ENCODE measurements at places on chromosomes 12 and 14. TPM values are rescaled to one million over a fixed set of nuclear protein-coding genes. Genes with fewer than 3 reads are reported as not detected.

Gene DCD
- not detected for total RNA-seq

- DNase-seq, result no peak
- no peaks in the 10 kb centered on the region for H3K27me3 ChIP-seq
- no peaks in the 10 kb centered on the region for H3K4me1 ChIP-seq
- no peaks in the 10 kb centered on the region for H3K36me3 ChIP-seq
Measured at GRCh38 chr12:94089891-94090290, 58.5 kb upstream of the PLXNC1 start.

Gene SAMD15
- total RNA-seq, result 0.19 TPM

- H3K27me3 ChIP-seq, result peaks cover 14% of the 10 kb centered on the region
- no peaks in the 10 kb centered on the region for H3K4me1 ChIP-seq
- no peak overlapping the region for H3K4me3 ChIP-seq
- no peak overlapping the region for H3K27ac ChIP-seq
Measured at GRCh38 chr14:99768381-99768780, 24.8 kb upstream of the EML1 start.

Gene LMNTD1
- total RNA-seq, result not detected

- no peaks in the 10 kb centered on the region for H3K27me3 ChIP-seq
- DNase-seq, result peak; percentile 35
Measured at GRCh38 chr12:67647799-67648520, 585 bp upstream of the DYRK2 start.

DNA sequence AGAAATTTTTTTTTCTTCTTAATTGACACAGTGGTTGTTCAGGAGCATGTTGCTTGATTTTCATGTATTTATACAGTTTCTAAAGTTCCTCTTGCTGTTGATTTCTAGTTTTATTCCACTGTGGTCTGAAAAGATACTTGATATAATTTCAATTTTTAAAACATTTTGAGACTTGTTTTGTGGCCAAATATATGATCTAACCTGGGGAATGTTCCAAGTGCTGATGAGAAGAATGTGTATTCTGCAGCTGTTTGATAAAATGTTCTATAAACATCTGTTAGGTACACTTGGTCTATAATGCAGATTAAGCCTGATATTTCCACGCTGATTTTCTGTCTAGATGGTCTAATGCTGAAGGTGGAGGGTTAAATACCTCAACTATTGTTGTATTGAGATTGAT is 151.4 kb upstream of the IFNG-AS1 start:
- no peak for DNase-seq
- no peak overlapping the region for H3K27ac ChIP-seq
- H3K36me3 ChIP-seq, result peaks cover 5% of the 10 kb centered on the region
- no peaks in the 10 kb centered on the region for H3K4me1 ChIP-seq

Gene BATF
- total RNA-seq, result 185 TPM

- no peak for DNase-seq
- H3K4me3 ChIP-seq, result no peak overlapping the region
- no peak overlapping the region for H3K27ac ChIP-seq
- H3K4me1 ChIP-seq, result no peaks in the 10 kb centered on the region
Measured at GRCh38 chr12:127670796-127671195, 596.2 kb upstream of the TMEM132C start.

Gene SDR9C7
- total RNA-seq, result not detected

GRCh38 chr14:85948153-85948552 is 418.2 kb downstream of the FLRT2 start:
- no peak overlapping the region for H3K27ac ChIP-seq
- H3K27me3 ChIP-seq, result no peaks in the 10 kb centered on the region
- DNase-seq, result no peak
- H3K36me3 ChIP-seq, result peaks cover 8% of the 10 kb centered on the region
- H3K4me1 ChIP-seq, result peaks cover 10% of the 10 kb centered on the region

Gene SYNE3
- 66.2 TPM for total RNA-seq

Gene LRRC43
- total RNA-seq, result 0.74 TPM

Gene KRT7
- 23.1 TPM for total RNA-seq

- DNase-seq, result no peak
- no peak overlapping the region for H3K27ac ChIP-seq
- H3K4me3 ChIP-seq, result no peak overlapping the region
- H3K4me1 ChIP-seq, result no peaks in the 10 kb centered on the region
- no peaks in the 10 kb centered on the region for H3K27me3 ChIP-seq
Measured at GRCh38 chr14:85042301-85042700, 487.6 kb upstream of the FLRT2 start.

DNA sequence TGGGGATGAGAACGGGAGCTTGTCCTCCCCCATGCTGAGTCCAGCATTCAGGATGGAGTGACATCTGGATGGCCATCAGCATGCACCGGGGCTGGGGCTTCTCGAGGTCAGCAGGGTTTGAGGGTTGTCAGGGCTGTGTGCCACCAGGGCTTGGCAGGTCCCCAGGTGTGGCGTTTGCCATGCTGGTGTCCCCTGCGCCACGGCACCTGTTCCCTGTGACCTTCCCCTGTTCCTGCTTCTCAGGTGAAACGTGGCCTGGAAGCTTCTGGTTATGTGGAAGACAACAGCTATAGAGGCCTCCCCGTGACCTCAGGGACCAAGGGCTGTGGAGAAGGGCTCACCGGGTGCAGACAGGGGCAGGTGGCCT is 152.4 kb downstream of the KIF26A start:
- H3K4me3 ChIP-seq, result no peak overlapping the region
- no peaks in the 10 kb centered on the region for H3K27me3 ChIP-seq
- H3K27ac ChIP-seq, result no peak overlapping the region
- no peak for DNase-seq

Gene TRIM9
- total RNA-seq, result 1.4 TPM

- H3K27me3 ChIP-seq, result peaks cover 75% of the 10 kb centered on the region
- DNase-seq, result no peak
- no peak overlapping the region for H3K27ac ChIP-seq
- no peaks in the 10 kb centered on the region for H3K36me3 ChIP-seq
- peak overlapping the region; percentile 86 for H3K4me3 ChIP-seq
Measured at GRCh38 chr12:49345825-49346658, 646 bp upstream of the DNAJC22 start.

GRCh38 chr12:234019-234418 is 20.1 kb upstream of the SLC6A12 start:
- peaks cover under 1% of the 10 kb centered on the region for H3K27me3 ChIP-seq
- H3K4me1 ChIP-seq, result no peaks in the 10 kb centered on the region
- no peak overlapping the region for H3K27ac ChIP-seq
- no peak overlapping the region for H3K4me3 ChIP-seq

- H3K4me3 ChIP-seq, result no peak overlapping the region
- no peak overlapping the region for H3K27ac ChIP-seq
- peaks cover 6% of the 10 kb centered on the region for H3K27me3 ChIP-seq
- no peaks in the 10 kb centered on the region for H3K36me3 ChIP-seq
Measured at GRCh38 chr14:51627313-51627712, 24.4 kb upstream of the FRMD6 start.

Gene TBC1D30
- total RNA-seq, result 0.94 TPM

GRCh38 chr14:68373847-68374444 is 418.9 kb downstream of the ZFP36L1 start:
- H3K36me3 ChIP-seq, result peaks cover 3% of the 10 kb centered on the region
- peaks cover 54% of the 10 kb centered on the region for H3K4me1 ChIP-seq
- no peaks in the 10 kb centered on the region for H3K27me3 ChIP-seq
- no peak for DNase-seq

- H3K27ac ChIP-seq, result no peak overlapping the region
- H3K4me1 ChIP-seq, result peaks cover 4% of the 10 kb centered on the region
- no peak overlapping the region for H3K4me3 ChIP-seq
- peaks cover 12% of the 10 kb centered on the region for H3K27me3 ChIP-seq
Measured at GRCh38 chr12:100797246-100797645, 2.7 kb downstream of the ANO4 start.

- H3K27me3 ChIP-seq, result no peaks in the 10 kb centered on the region
- no peaks in the 10 kb centered on the region for H3K36me3 ChIP-seq
- DNase-seq, result no peak
- H3K4me1 ChIP-seq, result no peaks in the 10 kb centered on the region
Measured at GRCh38 chr14:86613786-86614185, 1083.8 kb downstream of the FLRT2 start.

Gene ITGB7
- total RNA-seq, result 88.0 TPM

- no peak for DNase-seq
- peaks cover 5% of the 10 kb centered on the region for H3K4me1 ChIP-seq
- H3K27me3 ChIP-seq, result no peaks in the 10 kb centered on the region
- H3K36me3 ChIP-seq, result peaks cover 12% of the 10 kb centered on the region
- no peak overlapping the region for H3K4me3 ChIP-seq
Measured at GRCh38 chr14:90894241-90894640, 78.0 kb upstream of the TTC7B start.

DNA sequence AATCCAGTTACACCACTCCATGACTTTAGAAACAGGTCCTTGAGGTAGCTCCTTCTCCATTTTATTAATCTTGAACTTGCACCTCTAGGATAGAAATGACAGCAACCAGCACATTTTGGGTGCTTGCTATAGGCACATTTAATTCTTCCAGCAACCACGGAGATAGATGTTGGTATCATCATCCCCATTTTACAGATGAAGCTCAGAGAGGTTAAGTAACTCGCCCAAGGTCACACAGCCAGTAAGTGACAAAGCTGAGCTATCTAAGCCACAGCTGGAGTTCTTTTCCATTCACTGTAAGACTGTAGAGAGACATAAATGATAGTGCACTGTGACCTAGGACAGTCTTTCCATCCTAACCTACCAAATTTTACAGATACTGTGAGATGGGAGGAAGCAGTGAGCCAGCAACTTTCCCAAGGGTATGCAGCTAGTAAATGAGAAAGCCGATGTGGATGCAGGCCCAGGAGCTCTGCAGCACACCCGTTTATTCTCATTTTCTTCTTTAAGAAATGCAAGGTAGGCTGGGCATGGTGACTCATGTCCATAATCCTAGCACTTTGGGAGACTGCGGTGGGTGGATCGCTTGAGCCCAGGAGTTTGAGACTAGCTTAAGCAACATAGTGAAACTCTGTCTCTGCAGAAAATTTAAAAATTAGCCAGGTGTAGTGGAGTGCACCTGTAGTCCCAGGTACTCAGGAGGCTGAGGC is 103.2 kb downstream of the TBX5 start:
- DNase-seq, result no peak
- H3K4me3 ChIP-seq, result no peak overlapping the region
- no peaks in the 10 kb centered on the region for H3K36me3 ChIP-seq
- no peak overlapping the region for H3K27ac ChIP-seq
- H3K27me3 ChIP-seq, result no peaks in the 10 kb centered on the region

DNA sequence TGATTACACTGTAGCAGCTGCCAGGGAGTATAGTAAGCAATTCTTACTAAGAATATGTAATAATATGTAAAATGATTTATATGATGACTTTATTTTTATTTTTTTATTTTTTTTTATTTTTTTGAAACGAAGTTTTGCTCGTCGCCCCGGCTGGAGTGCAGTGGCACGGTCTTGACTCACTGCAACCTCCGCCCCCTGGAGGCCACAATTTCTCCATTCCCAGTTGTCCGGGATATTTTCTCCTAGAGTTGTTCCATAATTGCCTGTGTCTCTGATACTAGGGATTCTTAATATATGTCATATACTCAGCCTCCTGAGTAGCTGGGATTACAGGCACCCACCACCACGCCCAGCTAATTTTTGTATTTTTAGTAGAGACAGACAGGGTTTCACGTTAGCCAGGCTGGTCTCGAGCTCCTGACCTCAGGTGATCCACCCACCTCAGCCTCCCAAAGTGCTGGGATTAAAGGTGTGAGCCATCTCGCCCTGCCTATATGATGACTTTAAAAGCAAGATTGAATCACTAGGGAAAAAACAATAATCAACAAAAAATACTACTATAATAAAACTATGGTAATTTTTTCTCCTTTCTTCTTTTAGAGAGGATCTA is 12.2 kb upstream of the ITPR2 start:
- no peak overlapping the region for H3K27ac ChIP-seq
- peak; percentile 6 for DNase-seq
- H3K27me3 ChIP-seq, result peaks cover 5% of the 10 kb centered on the region
- peaks cover 18% of the 10 kb centered on the region for H3K4me1 ChIP-seq
- no peak overlapping the region for H3K4me3 ChIP-seq
- H3K36me3 ChIP-seq, result no peaks in the 10 kb centered on the region

Gene TRHDE
- total RNA-seq, result not detected

Gene CLEC4D
- total RNA-seq, result not detected

- peaks cover 42% of the 10 kb centered on the region for H3K4me1 ChIP-seq
- H3K36me3 ChIP-seq, result peaks cover 1% of the 10 kb centered on the region
- peak overlapping the region; percentile 97 for H3K4me3 ChIP-seq
- H3K27ac ChIP-seq, result peak overlapping the region; percentile 99
- H3K27me3 ChIP-seq, result no peaks in the 10 kb centered on the region
Measured at GRCh38 chr12:56332512-56333196, 1.1 kb downstream of the PAN2 start.

DNA sequence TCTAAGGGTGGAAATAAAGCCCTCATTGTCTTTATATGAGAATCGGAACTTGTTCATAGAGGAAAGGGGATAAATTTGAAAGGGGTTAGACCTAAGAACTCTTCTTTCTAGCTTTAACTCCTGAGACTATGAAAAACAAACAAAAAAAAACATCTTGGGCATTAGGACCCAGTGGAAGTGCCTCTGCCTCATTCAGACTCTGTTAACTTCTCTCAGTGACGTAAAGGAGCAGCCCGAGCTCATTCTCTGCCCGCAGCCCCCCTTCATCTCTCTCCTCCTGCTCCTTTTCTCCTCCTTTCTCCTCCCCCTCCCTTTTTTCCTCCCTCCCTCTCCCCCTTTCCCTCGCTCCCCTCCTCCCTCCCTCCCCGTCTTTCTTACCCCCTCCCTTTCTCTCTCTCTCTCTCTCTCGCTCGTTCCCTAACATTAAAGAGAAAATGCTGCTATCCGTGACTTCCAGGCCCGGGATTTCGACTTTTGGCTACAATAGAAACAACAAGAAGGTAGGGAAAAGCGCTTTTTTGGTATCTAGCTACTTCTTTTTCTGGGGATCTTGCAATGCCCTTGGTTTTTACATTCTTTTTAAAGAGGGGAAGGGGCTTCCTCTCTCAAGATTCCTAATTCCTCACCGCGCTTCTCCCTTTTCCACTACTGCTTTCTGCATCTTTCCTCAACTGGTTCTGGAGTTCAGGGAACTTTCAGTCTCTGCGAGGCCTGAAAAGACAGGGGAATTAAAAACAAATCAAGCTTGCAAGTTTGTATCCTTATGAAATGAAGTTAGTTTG is at the start of gene RBMS2:
Gene RBMS2 (plus strand): TSS at position 231 of the 782 bp plus-strand sequence. CDS start 204 bp downstream, at position 435.
- H3K27ac ChIP-seq, result peak within 1 kb of the TSS; percentile 96
- H3K4me1 ChIP-seq, result peaks cover 33% of the 10 kb centered on the region
- DNase-seq, result peak; percentile 34
- no peaks in the 10 kb centered on the region for H3K36me3 ChIP-seq
- peak within 1 kb of the TSS; percentile 96 for H3K4me3 ChIP-seq

DNA sequence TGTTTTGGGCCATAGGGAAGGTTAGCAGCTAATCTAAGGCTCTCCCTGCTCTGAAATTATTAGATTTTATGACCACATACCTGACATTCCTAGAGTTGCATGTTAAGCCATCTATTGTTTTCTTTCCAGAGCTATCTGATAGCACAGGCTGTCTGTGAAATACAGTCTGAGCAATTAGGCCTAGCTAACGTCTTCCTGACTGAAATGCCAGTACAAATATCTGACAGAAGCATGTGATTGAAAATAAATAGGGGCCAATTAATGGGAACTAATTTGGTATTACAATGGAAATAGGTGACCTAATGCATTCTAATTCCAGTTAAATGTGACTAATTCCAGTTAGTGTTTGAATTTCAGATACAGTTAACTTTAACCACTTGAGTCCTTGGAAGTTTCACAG is 115.2 kb downstream of the C12orf75 start:
- peaks cover 17% of the 10 kb centered on the region for H3K27me3 ChIP-seq
- H3K4me3 ChIP-seq, result no peak overlapping the region
- H3K4me1 ChIP-seq, result no peaks in the 10 kb centered on the region
- DNase-seq, result no peak

GRCh38 chr12:124961055-124961454 is 27.9 kb downstream of the DHX37 start:
- DNase-seq, result no peak
- peaks cover 16% of the 10 kb centered on the region for H3K36me3 ChIP-seq
- H3K27me3 ChIP-seq, result no peaks in the 10 kb centered on the region
- no peak overlapping the region for H3K4me3 ChIP-seq
- H3K27ac ChIP-seq, result no peak overlapping the region
- no peaks in the 10 kb centered on the region for H3K4me1 ChIP-seq
